Spleen (tissue), 13 donors: ENCODE measurements at places on chromosomes 12 and 14.

DNA sequence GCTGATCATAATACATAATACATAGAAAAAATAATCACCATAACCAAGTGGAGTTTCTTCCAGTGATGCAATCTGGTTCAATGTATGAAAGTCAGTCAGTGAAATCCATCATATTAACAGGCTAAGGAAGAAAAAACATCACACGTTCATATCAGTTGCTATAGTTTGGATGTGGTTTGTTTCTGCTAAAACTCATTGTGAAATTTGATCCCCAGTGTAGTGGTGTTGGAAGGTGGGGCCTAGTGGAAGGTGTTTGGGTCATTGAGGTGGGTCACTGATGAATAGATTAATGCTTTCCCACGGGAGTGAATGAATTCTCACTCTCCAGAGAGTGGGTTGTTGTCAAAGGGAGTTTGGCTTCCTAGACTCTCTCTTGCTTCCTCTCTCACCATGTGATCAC, 84.6 kb upstream of the PTGDR start:
- no peak for DNase-seq

DNA sequence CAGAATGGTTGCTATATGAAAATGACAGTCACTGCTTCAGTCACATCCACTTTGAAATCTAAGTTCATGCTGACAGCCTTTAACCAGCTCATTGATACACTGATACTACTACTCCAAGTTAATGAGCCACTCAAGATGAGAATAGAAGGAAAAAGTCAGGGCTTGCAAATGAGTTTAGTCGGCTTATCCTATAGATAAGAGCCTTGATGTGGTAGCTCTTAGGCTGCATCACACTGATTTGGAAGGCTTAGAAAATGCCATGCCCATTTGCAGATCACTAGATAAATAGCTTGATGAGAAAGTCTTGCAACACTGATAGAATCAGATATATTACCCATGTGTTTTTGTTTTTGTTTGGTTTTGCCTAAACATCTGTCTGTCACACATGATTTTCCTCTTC, 251.4 kb upstream of the ATXN7L3B start:
- DNase-seq, result no peak

DNA sequence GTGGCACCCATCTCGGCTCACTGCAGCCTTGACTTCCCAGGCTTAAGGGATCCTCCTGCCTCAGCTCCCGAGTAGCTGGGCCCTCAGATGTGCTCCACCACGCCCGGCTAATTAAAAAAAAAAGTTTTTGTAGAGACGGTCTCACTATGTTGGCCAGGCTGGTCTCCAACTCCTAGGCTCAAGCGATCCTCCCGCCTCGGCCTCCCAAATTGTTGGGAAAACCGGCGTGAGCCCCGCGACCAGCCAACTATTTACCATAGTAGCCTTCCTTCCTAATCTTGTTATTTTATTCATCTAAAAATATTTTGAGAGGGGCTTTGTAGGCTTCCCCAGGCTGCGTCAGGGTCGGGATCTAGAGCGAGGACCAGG, 25.4 kb upstream of the YY1 start:
- DNase-seq, result no peak

- peak; percentile 80 for DNase-seq
Observed at GRCh38 chr12:113057565-113058485, 1.3 kb downstream of the DTX1 start.

- peak; percentile 8 for DNase-seq
Observed at GRCh38 chr14:23362200-23362599, 2.8 kb downstream of the EFS start.
